ENCODE measurements at places on chromosomes 13 and 19.

GRCh38 chr13:106919133-106919532 is 351.2 kb upstream of the ARGLU1 start:
- no peak for DNase-seq

- no peak for DNase-seq
These were observed 4.2 kb downstream of the NEK3 start for GRCh38 chr13:52155177-52155576.

DNA sequence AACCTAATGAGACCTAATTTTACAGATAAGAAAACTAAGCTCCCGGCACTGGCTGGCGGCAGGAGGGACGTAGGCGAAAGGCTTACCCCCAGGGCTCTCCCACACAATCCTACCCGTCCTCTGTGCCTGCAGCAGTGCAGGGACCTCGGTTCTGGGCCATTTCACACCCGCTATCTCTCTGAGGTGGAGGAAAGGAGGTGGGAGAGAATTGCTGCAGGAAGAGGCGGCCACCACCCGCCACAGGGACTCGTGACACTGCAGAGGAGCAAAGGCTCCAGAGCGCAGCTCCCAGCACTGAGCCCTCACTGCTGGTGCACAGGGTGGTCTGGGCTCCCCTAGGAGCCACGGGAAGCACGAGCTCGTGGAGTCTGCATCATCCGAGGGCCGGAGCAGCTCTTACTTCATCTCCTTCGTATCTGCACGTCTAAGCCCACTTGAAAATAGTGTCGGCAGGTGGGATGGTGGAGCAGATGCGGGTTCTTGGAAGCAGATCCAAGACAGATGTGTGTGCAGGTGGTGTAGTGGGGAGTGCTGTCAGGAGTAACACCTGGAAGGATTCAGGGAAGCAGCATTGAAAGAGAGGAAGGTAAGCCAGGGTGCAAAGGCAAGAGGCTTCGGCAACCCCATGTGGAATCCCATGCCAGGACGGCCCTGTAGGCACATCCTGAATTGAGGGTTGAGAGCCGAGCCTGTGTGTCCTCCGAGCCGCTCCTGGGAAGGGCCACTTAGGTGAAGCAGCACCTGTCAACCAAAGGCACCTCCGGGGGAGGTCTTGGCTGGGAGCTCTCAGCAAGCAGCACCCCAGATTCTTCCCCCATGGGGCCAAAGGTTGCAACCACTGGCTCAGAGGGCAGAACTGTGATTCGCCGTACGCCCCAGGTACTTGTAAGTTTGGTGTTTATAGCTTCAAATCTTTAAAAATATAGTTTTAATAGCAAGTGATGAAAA is 115.8 kb upstream of the SPACA7 start:
- no peak for DNase-seq

DNA sequence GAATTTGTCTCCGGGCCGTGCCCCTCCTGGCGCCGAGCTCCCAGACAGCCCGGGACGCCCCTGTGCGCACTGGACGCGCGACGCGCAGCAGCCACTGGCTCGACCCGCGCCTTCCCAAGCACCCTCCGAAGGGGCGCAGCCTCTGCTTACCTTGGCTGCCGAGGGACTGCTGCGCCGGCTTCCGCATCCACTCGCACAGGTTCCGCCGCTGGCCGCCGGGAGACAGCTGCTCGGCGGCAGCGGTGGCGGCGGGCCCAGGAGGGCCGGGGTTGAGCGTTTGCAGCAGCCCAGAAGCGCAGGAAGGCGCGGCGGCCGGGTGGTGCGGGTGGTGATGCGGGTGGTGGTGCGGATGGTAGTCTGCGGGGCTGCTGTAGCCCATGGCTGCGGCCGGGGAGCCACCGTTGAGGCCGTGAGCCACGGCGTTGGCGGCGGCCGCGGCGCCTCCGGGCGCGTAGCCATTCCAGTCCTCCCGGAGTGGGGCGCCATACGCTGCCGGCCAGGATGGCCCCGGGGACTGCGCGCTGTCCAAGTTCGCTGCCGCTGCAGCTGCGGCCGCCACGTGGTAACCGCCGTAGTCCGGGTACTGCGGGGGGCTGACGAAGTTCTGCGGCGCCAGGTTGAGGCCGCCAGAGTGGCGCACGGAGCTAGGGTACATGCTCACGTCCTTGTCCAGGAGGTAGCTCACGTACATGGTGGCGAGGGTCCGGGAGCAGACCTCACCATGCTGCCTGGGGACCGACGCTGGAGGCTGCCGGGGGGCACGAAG is 616 bp downstream of the CDX2 start:
- no peak for DNase-seq

- no peak for DNase-seq
These were observed 69.9 kb downstream of the TSC22D1 start for GRCh38 chr13:44506251-44506650.

DNA sequence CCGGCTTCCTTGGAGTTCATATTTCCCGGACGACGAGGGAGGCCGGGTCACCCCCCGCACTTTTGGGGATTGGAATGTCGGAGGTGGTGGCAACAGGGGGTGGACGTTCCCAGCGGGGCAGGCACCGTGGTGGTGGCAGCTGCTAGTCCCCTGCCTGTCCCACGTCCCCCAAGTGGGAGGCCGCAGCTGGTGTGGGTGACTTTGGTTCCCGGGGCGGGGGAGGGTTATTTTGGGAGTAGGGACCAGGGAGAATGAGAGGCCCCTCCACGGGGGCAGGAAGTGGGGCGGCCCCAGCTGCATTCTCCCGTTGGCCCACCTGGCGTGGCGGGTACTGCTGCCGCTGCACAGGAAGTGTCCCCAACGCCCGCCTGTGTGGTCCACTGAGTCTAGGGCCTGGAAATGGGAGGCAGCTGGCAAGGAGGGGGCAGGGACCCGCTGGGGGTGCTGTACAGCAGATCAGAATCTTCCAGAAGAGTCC is 11.1 kb upstream of the PLIN3 start:
- DNase-seq, result no peak

GRCh38 chr13:21328836-21329477 is 130.1 kb downstream of the ZDHHC20 start:
- DNase-seq, result no peak

- DNase-seq, result no peak
These were observed 10.6 kb upstream of the FFAR2 start for GRCh38 chr19:35437406-35437951.

GRCh38 chr19:2691951-2692350 is 10.5 kb downstream of the GNG7 start:
- DNase-seq, result no peak

GRCh38 chr13:96248103-96248502 is 158.2 kb downstream of the HS6ST3 start:
- DNase-seq, result no peak

DNA sequence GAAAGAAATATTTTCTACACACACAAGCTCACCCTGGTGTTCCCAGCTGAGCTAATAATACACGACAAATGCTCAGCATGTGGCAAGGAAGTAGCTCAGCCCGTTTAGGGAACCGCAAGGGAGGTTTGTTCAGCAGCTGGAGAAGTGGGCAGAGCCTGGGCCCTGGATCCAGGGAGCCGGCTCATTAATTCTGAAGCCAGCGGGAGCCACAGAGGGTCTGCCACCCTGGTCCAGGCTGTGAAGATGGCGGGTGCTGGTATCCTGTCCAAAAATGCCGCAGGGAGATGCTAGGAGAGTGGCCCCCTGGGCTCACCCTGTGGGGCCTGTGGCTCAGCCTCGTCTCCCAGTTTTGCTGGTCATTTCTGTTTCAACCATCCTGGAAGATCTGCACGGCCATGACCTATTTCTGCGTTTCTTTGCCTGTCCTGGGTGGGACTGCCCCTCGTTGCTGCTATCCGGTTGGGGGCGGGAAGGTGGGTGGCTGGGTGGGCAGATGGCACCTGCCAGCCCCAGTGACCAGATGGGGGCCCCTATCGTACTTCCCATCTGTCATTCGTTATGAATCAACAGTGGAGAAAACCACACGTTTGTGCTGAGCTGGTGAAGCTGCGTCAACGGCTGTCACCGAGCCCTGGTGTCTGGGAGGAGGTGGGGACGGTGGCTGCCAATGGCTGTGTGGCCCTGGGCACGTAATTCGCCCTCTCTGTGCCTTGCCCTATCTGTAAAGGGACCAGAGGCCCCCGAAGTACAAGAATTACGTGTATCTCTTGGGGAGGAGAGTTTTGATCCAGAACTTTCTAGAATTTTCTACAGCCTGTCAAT is 2.7 kb upstream of the GNA15 start:
- DNase-seq, result no peak

DNA sequence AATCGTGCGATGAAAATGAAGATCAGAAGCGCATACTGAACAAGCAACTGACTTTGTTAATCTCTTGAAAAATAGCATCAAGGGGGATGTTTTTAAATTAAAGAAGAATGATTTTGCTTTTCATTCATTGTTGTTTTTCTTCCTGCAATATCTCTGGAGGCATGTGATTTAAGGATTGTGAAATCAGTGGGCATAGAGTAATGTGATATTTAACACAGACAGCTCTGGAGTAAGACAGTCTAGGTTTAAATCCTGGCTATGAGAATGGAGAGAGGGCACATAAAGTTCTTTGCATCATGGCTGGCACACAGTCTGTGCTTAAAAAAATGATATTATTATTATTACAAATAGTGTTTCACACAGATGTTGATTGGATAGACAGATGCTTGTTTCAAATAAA is 243.1 kb upstream of the NBEA start:
- no peak for DNase-seq

DNA sequence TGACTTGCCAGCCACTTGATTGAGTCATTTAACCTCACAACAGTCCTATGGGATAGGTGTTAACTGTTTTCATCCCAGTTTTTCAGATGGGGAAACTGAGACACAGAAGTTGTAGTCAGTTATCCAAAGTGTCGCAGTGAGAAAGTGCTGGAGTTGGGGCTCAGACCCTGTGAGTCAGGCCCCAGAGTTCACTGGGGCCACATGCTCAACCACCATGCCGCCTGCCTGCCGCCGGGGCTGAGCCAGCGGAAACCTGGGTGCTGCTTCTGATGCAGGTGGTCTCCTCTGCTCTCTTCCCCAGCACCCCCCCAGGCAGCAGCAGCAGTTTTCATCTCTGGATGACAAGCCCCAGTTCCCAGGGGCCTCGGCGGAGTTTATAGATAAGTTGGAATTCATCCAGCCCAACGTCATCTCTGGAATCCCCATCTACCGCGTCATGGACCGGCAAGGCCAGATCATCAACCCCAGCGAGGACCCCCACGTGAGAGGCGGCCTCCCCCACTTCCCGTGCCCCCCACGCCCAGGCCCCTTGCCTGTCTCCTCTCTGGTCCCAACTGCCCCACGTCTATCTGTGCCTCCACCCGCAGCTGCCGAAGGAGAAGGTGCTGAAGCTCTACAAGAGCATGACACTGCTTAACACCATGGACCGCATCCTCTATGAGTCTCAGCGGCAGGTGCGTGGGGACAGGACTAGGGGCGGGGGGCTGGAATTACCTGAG is 12.9 kb downstream of the BCKDHA start:
- no peak for DNase-seq

DNA sequence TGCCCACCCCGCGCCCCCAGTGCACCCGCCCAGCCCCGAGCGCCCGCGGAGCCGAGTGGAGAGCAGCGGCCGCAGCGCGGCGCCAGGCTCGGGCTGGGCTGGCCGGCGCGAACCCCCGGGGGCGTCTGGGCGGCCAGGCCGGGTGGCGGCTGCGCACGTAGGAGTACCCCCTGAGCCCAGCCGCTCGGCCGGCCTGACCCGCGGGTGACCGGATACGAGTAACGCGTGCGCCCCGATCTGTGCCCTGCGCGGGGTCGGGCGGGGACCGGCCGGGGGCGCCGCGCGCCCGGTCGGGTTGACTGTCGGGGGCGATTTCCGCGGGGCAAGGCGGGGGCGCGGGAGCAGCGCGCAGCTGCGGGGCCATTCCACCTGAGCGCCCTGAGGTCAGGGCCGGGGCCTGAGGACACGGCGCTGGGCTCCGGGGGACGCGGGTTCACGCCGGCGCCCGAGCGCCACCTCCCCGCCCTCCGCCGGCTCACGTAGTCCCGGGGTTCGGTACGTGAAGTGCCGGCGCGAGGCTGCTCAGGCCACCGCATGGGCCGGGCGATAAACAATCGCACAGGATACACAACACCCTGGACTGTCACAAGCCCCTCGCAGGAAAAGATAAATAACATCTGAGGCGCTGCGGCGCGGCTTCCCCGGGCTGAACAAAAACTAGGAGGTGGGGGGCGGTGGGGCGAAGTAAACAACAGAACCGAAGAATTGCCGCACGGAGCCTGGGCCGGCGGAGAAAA is 37.6 kb upstream of the FLT1 start:
- DNase-seq, result no peak

- DNase-seq, result no peak
These were observed 14.6 kb downstream of the KBTBD7 start for GRCh38 chr13:41179593-41180250.

DNA sequence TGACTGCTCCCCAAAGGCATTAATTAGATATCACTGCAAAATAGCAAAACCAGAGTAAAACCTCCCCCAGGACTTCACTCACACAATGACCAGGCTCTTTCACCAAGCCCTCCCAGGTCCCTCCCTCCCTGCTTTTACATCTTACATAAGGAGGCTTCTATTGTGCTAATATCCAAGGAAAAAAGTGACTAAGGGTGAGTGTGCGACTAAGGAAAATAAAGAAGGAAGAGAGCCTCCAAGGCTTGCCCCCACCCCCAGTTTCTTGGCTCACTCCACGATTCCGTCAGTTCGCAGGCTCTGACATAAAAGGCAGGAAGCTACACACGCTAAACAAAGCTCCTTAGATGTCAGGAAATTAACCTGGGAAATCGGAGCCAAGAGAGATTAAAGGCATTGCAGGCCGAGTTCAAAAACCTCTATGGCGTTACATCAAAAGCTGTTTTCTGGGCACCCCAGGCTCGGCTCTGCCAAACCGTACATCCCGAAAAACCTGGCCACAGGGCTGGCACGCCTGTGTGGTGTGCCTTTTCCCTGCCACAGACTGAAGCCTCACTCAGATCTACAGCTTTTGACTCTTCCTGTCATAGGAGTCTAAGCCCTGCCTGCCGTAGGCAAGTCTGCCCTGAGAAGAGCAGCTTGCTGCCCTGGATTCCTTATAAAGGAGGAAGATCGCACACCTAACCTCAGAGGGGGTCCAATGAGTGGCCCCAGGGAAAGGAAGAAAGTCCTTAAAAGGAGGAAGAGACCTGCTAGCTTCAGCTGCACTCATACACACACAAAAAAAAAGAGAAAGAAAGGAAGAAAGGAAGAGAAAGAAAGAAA is 67.0 kb upstream of the SERP2 start:
- no peak for DNase-seq

GRCh38 chr13:31301119-31301518 is 101.3 kb downstream of the B3GLCT start:
- no peak for DNase-seq

GRCh38 chr13:63299866-63300394 is 1884.3 kb upstream of the PCDH20 start:
- DNase-seq, result no peak

DNA sequence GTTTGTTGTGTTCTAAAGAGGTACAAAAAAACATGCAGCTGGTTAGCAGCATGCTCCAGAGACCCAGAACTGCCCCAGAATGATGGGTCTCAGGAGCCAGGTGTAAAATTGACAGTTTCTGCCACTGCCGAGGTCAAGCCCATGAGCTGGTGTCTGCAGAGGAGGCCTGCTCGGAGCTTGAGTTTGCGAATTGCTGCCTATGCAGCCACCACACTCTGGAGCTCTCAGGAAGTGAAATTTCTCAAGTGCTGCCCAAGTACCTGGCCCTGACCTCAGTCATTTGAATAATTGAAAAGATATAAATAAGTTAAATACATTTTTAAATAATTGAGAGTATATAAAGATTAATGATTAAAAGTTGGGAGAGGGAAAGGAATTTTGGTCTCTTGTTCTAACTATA is 66.4 kb downstream of the ZAR1L start:
- DNase-seq, result no peak

All from SW 1271 (cell line).